Retina (tissue), 1 donor: ENCODE measurements at places on chromosomes 11 and 22.

DNA sequence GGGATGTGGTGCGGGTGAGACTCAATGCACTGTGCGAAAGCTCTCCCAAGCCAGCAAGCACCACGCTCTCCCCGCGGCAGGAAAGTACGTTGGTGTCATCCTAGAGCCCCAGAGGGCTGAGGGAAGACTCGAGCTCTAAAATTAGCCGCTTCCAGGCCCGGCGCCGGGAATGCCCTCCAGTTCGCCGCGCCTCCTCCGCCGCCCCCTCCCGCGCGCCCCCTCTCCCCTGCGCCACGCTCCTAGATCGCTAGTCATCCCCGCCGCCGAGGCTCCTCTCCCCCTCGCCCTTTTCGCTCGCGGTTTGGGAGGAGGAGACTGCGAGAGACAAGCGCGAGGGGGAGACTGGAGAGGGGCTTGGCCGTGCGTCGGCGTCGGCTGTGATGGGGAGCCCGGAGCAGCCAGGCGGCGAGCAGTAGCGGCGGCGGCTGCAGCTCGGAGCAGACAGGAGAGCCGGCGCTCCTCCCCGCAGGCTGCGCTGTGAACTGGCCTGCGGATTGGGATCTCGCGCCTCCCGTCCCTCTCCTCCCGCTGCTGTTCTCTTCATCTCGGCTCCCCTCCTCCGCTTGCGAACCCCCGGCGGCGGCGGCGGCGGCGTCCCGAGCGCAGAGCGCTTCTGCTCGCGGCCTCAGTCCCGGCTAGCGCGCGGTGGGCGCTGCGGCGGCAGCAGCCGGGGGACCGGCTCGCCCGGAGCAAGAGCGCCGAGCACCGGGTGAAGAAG is at the start of gene FAT3:
Gene FAT3, plus strand, starts transcription at position 412 of the 718 bp plus-strand sequence. CDS start 127,295 bp downstream, outside the sequence.
- peak; percentile 94 for DNase-seq

- DNase-seq, result no peak
These were observed 28.3 kb downstream of the SNU13 start for GRCh38 chr22:41660416-41660815.

DNA sequence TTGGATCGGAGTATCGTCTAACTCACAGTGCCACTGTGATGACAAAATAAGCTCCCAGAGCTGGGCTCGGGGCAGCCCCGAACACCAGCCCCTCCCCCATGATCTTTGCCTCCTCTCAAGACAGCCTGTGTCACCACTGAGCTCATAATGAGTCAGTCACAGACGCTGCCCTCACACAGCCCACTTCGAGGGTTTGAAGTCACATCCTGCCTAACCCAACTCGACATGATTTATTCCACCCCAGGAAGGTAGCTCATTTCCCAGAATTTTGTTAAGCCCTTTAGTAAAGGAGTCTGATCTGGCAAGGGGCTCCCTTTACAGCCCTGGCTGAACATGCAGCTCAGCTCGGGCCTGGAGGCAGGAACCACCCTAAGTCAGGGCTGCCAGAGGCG is 22.8 kb downstream of the MYH9 start:
- DNase-seq, result no peak

- DNase-seq, result no peak
These were observed 6.1 kb downstream of the CARNS1 start for GRCh38 chr11:67421430-67422031.

GRCh38 chr11:3840870-3841425 is at the start of gene RHOG:
TSS of gene RHOG (minus strand) at chr11:3840959. CDS start at chr11:3828138, 12,821 bp downstream.
- no peak for DNase-seq

GRCh38 chr11:94851864-94852636 is 83.9 kb downstream of the AMOTL1 start:
- no peak for DNase-seq

- DNase-seq, result no peak
These were observed 43.7 kb downstream of the TECTA start for GRCh38 chr11:121144723-121145122.

- no peak for DNase-seq
These were observed 40.7 kb downstream of the SHANK2 start for GRCh38 chr11:71211631-71212030.

- no peak for DNase-seq
These were observed 30.9 kb downstream of the ZFTA start for GRCh38 chr11:63737718-63738117.

DNA sequence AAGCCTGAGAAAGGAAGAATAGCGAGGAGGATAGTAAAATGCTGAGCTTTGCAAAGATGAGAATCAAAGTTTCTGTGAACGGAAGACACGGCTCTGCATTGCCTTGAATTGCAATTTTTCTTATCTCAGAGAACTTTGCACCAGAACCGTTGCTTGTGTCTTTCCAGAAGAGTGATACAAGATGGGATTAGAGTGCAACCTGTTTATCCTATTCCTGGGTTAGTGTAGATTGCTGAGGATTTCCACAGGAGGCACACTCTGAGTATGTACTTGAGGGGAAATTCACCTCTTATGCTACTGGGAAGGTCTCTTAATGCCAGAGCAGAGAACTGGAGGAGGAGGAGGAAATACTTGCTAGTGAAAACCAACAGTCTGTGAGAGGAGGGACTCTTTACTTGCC is 377.5 kb downstream of the OPCML start:
- DNase-seq, result no peak

- peak; percentile 42 for DNase-seq
These were observed 59.2 kb upstream of the ATXN10 start for GRCh38 chr22:45612451-45612901.

DNA sequence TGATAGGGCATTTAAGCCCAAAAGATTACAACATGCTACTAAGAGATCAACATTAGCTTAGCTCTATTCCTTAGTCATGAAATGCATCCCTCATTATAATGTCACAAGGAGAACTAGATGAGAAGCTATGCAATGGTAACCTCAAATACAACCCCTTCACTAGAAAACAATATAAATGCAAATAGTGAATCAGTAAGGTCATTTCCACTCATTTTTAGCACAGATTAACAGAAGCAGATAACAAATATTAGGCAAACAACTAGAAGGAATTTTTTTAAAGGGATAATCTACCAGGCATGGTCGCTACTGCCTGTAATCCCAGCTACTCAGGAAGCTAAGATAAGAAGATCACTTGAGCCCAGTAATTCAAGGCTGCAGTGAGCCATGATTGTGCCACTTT is 28.2 kb downstream of the SIK3 start:
- no peak for DNase-seq

DNA sequence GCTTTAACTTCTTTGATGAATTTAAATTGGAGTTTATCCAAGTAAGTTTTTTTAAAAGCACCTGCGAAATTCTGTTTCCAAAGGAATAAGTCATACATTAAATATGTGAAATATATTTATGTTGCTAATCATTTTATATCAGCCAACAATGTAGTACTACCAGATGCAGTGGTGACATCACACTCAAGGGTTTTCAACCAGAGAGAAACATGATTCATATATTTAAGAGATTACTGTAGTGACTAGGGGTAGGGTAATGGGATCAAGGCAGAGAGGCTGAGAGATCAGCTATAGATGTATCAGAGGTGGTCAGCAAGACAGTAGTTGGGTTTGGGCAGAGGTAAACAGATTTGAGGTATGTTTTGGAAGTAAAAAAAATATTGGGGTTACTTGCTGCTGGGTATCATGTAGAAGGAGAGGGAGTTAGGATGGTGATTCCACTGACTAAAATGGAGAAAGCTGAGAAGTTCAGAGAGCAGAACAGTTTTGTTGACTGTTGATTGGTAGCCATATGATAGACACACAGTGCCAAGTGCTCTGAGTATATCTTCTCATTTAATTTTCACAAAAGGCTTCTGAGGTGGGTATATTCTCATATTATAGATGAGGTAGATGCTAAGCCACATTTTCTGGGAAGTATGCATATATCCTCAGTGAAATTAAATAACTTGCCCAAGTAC is 39.4 kb downstream of the CEP57 start:
- no peak for DNase-seq

DNA sequence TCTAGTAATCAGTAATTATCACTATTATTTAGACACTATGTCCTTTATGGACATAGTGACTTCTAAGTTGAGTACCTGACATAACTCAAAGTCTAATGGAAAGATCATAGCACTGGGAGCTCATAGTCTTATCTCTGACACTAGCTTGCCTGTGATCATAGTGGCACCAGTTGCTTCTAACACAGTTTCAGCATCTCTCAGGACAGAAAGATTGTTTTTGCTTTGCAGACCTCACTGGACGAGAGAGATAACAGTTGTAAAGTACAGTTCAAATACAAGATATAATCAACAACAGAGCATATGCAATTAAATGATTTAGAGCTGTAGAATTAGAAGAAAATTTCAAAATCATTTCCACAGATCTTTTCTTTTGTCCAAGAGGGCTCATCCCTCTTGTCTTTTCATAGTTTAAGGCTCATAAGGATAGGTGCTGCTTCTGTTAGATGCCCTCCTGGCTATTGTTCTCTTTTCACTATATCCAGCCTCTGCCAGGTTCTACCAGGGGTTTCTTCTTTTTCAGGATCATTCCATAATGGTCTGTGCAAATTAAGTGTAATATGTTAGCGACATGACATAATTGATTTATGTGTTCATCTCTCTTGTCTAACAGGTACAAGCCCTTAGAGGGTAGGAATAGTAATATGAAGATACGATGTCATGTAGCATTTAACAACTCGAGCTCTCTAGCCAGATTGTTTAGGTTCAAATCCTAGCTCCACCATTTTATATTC is 1175.4 kb upstream of the TENM4 start:
- DNase-seq, result no peak

DNA sequence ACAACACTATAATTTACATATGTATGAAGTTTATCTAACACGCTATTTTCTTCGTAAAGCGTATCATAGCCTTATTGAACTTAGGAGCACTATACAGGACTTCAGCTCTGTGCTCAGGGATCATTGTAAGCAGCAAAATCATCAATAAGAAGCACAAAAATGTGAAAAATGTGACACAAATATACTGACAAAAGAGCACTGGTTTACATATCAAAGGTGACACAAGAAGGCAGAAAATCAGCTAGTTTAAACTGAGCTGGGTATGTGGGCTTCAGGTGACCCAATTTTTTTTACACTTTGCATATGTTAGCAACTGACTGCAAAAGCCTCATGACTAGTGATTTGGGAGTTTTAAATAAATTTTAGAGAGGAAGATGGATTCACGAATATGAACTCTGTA is 215.2 kb upstream of the CHORDC1 start:
- no peak for DNase-seq

DNA sequence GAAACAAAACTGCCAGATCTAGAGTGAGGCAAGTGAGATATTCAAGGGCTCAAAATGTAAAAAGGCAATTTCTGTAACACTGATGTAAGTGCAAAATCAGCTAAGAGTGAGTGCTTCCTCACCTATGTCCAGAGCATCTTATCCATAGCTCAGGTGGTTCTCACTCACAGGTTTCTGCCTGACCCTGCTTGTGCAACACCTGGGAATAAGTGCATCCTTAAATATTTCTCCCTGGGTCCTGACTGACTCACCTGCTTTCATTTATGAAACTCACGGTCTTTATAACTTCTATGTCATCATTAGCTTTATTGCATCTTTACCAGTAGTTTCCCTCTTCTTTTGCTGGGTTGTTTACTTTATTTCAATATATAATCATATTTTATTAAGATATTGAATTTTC is 260.6 kb downstream of the CNTN5 start:
- DNase-seq, result no peak

DNA sequence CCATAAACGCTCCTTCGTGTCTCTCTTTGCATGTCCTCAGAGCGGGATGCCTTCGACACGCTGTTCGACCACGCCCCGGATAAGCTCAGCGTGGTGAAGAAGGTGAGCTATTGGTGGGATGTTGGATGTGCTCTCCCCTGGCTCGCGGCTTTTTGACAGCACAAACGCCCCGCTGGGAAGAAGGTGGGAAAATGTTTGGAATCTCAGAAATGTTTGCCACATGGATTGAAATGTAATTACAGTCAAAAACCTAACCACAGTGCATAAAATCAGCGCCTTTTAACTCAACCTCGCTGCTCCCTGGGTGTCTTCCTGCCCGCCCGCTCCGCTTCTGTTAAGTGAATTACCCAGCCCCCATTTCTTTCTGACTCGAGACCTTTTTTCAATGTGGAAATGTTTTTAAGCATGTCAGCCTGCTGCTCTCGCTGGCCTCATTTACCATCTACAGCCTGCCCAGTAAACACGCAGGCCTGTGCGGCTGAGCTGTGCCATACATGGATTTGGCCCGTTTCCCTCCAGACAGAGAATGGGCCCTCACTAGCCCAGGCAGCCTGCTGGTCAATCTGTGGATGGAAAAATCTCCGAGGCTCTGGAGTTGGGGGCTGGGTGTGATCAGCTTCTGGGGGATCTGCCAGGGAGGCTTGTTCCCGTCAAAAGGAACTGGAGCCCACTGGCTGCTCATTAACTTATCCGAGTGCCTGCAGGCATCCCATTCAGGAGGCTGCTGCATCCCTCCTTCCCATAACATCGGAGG is 32.7 kb upstream of the PARVG start:
- peak; percentile 62 for DNase-seq

DNA sequence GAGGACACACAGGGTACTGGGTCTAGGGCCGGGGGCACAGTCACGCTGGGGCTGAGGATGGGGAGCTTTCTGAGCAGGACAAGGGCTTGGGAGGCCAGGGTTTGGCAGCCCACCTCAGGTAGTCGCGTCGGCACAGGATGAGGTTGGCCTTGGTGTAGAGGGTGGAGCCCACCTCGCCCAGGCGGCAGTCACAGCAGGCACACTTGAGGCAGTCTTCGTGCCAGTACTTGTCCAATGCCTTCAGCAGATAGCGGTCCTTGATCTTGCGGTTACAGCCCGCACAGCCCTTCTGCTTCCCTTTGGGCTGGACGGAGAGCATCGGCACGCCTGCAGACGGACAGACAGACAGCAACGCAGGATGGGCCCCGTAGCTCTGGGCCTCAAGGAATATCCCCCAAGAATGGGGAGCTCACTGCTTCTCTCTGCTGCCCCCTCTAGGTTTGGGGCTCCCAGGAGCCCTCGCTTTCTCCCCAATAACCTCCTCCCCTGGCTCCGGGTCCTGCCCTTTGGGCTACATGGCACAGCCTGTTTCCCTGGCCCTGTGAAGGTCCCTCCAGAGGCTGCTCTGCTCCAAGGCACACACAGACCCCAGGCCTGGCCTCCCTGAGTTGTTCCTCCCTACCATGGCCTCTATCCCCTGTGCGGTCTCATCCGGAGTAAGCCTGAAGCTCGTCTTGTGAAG is 33.4 kb downstream of the LMO1 start:
- DNase-seq, result no peak
